ENCODE measurements at places on chromosomes 5 and 9.

DNA sequence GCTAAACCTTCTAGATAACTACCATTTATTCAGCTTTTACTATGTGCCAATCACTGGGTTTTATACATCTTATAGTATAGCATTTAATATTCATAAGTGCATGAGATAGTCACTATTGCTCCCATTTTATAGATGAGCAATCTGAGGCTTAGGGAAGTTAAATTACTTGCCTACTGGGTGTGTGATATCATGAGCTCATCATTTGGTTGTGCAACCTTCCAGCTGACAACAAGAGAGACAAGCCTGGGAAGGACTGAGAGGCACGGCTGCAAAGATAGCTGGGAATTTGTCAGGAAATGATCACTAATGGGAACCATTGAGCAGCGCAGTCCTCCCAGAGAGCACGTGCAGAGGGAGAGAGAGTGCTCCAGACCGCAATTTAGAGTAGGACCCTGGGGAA lies 481.6 kb upstream of the KIF2A start:
- DNase-seq = no peak

GRCh38 chr9:124474151-124474550 lies 23.9 kb downstream of the ADGRD2 start:
- DNase-seq = no peak

DNA sequence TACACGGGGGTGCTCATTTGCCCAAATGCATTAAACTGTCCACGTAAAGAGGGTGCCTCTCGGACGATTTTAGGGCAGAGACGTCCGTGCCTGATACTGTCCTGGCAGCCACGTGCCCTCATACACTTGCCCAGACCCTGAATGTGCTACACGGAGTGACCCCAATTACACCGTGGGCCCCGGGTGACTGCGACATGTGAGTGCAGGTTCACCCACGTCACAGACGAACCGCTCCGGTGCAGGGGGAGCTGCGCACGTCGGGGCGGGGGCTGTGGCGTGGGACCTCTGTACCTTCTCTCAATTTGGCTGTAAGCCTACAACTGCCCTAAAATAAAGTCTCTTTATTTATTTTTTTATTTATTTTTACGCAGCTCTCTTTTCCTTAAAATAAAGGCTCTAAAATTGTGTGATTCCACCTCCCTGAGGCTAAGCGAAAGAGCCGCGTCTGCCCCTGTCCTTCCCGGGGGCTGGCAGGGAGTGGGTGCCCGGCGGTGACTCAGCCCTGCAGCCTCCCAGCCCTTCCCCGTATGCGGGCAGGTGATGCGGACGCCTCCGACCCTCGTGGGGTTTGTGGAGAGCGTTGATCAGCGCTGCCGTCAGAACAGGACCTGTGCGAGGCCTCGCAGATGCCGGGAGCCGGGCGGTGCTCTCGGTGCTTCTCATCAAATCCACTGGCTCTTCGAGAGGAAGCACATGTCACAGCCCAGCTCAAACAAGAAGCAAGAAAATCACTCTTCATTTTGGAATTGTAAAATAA lies 9.2 kb upstream of the EGFL7 start:
- DNase-seq = no peak

GRCh38 chr5:138438003-138438723 lies 694 bp upstream of the REEP2 start:
- no peak for DNase-seq

DNA sequence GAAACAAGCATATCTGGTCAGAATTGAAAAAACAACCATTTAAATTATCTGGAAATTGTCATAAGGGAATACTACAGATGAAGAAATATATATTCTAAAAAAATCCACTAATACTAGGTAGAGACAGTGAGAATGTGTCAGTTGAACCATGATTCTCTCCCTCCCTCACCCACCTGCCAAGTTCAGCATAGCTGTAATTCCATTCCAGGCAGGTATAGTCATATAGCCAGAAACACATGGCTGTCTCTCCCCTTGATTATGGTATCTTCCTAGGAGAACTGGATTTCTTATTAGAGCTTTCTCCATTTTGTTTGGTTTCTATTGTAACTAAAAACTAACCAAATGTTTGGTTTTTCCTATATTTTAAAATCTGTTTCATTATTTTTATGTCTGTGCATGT lies 509.2 kb downstream of the CDH10 start:
- no peak for DNase-seq

- DNase-seq = no peak
Measured at GRCh38 chr5:58499941-58500340, 8.7 kb downstream of the GAPT start.

DNA sequence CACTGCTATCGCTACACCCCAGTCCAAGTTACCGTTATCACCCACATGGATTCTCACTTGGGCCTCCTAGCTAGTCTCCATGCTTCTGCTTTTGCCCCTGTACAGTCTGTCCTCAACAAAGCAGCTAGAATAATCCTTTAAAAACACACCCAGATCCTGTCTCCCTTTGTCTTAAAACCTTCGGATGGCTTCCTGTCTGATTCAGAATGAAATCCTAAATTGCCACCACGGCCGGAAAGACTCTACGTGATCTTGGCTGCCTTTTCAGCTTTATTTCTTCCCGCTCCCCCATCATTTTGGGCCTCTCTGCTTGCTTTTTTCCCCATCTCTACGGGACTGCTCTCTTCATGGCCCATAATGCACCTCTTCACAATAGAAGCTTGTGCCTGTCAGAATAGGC lies 33.4 kb downstream of the GDNF start:
- no peak for DNase-seq

GRCh38 chr5:20300110-20300509 lies 312.1 kb upstream of the CDH18 start:
- no peak for DNase-seq

DNA sequence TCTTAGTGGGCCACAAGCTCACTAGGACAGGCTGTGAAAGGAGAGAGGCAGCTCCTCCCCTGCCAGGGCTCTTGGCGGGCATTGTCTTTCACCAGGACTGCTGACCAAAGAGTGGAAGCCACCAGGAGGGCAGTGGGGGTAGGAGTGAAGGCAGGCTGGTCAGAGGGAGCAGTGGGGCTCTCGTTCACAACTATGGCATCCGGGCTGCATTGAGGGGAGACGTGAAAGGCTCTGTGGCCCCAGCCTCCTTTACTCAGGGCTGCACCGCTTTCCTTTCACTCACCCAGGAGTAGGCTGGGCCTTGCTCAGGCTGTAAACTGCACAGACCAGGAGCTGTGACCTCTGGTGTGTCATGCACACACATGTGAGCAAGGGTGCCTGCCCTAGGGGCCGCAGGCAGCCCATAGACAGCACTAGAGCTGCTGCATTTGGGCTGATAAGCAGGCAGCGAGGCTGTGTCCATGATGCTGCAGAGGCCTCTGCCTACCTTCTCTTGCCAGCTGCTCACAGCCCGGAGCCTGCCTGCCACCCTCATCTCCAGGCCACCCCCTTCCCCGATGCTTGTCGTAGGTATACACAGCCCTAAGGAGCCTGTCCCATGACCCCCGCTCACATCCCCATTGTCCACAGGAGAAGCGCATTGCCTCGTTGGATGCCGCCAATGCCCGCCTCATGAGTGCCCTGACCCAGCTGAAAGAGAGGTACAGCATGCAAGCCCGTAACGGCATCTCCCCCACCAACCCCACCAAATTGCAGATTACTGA lies 130.4 kb downstream of the DAB2IP start:
- DNase-seq = no peak

- DNase-seq = no peak
Measured at GRCh38 chr5:74027732-74028338, 401.8 kb downstream of the ARHGEF28 start.

GRCh38 chr5:66646570-66646969 lies 50.4 kb downstream of the MAST4 start:
- no peak for DNase-seq

GRCh38 chr9:35448496-35448895 lies 41.4 kb upstream of the RUSC2 start:
- DNase-seq = no peak

DNA sequence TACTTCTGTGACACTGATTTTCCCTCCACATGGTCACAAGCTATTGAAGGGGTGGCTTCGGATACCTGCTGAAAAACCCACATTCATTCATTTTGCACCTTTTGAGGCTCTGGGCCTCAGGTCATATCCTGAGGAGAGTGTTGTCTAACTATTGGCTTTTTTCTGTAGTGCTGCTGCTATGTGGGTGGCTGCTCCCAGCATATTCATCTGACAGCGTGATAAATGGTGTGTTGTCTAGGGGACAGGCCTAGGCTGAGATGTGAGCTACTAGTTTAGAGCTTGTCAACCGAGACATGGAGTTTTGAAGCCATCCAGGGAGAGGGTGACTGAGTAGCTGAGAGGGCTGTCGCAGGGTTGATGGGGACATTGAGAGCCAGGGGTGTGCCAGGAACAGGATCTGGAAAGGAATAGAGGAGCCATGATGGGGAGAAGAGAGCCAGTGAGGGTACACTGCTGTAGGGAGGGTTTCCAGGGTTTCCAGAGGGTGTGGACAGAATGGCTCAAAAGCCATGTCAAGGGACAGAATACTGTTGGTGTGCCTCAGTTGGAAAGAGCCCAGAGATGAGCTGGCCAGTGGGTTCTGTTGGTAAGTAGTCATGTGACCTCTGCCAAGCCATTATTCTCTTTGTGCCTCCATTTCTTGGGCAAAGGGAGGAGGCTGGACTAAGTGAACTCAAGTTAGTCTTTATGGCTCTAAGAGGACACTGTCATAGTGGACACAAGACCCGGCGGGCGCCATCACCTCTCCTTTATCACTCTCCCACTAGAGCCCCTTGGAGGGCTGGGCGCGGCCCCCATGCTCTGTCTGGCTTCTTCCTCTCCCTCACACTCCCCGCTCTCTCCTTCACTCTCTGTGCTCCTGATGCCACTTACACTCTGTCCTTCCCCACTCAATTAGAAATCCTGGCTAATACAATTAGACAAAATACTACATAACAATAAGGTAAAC lies 19.9 kb downstream of the ADCY2 start:
- DNase-seq = no peak

DNA sequence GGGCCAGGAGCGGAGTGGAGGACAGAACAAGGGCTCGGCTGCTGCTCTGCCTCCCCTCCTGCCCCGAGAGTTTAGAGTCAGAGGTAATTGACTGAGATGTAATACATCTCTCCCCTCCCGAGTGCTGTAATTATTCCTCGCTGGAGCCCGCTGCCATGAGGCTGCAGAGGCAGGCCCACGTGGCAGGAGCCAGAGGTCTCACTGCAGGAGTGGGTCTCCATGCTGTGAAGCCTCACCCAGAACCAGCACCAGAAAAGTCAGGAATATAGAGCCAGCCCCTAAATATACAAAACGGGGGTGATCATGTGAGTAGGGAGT lies 2.5 kb downstream of the FAM163B start:
- DNase-seq = no peak

GRCh38 chr9:7336356-7337065 lies 463.1 kb downstream of the DMAC1 start:
- no peak for DNase-seq

- DNase-seq = no peak
Measured at GRCh38 chr9:8158574-8158973, 359.0 kb upstream of the DMAC1 start.

- no peak for DNase-seq
Measured at GRCh38 chr5:42810834-42811590, 680 bp downstream of the SELENOP start.

- no peak for DNase-seq
Measured at GRCh38 chr5:55623789-55624188, 88.3 kb downstream of the SLC38A9 start.

DNA sequence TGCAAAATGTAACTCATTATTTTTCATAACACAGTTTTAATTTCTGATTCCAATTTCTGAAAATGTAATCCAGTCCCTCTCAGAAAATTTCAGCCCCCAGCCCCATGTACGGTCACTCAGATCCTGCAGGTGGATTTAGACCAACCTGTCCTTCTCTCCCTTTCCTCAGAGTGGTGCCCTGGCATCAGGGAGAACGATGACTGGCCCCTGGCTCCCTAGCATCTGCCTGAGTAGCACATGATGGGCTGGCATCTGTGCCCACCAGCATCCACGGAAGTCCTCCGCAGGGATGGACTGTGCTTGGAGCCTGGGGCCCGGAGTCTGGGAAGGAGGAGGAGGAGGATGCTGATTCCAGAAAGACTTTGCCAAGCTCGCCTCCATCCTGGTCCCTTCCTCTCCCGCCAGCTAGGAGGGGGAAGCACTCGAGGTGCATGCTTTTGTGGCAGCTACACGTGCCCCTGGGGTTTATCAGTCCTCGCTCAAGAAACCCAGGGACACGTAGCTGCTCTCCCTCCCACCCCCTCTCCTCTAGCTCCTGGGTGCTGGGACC lies 54.4 kb upstream of the RUFY1 start:
- DNase-seq = no peak
